ENCODE measurements at places on chromosomes 7 and 10.

- DNase-seq, result no peak
These were observed 63.0 kb downstream of the PIP4K2A start for GRCh38 chr10:22651276-22651980.

DNA sequence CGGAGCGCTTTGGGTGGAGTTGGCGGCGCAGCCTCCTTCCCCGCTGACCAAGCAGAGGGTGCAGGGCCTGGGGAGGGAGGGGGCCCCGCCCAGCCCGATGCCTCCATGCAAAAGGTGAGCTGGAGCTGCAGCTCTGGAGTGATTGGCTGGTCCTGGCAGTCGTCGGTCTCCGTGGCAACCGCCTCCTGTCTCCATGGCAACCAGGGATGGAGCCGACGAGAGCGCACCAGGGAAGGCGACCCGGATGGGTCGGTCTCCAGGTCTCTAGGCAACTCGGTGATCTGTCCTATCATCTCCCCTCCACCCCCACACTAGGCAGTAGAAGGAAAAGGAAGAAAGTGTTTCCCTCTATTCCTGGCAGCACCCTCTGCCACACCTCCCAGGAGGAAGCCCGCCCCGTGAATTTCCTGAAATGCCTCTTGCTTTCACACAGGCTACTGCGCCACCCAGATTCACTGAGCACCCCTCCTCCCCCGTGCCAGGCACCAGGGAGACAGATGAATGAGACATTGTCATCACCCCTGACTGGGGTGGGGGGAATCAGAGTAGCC, 647 bp upstream of the NACAD start:
- DNase-seq, result peak; percentile 89

DNA sequence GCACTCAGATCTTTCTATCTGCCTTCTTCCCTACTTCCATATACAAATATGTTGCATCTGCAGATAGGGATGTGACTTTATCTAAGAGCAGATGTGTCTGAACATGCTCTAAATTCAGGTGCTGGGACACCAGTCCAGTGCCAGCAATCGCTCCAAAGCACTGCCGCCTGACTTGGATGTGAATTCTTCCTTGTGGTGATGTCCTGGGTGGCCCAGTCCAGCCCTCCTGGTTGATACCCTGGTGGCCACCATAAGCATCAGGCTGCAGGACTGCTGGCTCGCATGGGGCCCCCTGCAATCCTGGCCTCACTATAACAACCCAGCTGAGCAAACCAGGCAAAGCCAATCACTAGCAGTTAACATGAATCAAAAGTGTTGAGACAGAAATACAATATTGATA, 149.2 kb upstream of the PDE1C start:
- DNase-seq, result no peak

GRCh38 chr10:99742701-99743100, 10.7 kb downstream of the CUTC start:
- DNase-seq, result no peak

DNA sequence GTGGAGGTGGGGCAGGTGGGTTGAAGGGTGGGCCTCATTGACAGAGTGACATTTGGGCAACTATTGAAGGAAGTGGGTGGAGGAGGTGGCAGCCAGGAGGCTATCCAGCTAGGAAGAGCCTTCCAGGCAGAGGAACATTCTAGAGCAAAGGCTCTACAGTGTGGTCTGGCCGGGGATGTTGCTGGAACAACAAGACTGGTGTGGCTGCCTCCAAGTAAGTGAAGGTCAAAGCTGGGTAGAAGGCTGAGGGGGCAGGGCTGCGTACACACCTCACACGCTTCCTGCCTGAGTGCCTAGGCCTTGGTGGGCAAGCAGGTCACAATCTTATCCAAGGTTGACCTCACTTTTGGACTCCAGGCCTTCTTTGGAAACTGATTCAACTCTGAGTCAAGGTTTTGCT, 6.6 kb downstream of the CPA1 start:
- no peak for DNase-seq
